ENCODE measurements at places on chromosomes 13 and 19. TPM values are rescaled to one million over a fixed set of nuclear protein-coding genes. Genes with fewer than 3 reads are reported as not detected.

TMEM238 gene
- total RNA-seq: 6.3 TPM

CRX gene
- not detected for total RNA-seq

GRCh38 chr13:27962982-27963381, 6.1 kb downstream of the CDX2 start:
- no peak overlapping the region for H3K4me3 ChIP-seq
- DNase-seq: no peak
- H3K27me3 ChIP-seq: peaks cover 68% of the 10 kb centered on the region
- H3K27ac ChIP-seq: no peak overlapping the region
- H3K36me3 ChIP-seq: no peaks in the 10 kb centered on the region

DNA sequence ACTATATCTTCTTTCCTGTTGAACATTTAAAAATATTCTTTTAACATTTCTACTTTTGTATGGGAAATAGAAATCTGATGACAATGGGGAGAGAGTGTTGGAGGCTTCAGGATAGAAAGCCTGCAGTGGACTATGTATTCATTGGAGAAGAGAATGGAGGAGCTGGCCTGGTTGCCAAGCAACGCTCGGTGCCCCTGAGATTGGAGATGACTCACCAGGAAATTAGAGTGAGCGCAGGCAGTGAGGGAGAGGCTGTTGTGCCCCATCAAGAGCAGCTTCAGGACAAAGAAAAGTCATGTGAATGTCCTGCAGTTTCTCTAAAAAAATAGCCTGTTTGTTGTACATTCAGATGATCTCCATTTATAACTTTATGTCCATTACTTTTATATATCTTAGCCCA, 48.7 kb upstream of the ZNF835 start:
- H3K27ac ChIP-seq: no peak overlapping the region
- no peaks in the 10 kb centered on the region for H3K4me1 ChIP-seq
- no peak overlapping the region for H3K4me3 ChIP-seq
- no peak for DNase-seq

DNA sequence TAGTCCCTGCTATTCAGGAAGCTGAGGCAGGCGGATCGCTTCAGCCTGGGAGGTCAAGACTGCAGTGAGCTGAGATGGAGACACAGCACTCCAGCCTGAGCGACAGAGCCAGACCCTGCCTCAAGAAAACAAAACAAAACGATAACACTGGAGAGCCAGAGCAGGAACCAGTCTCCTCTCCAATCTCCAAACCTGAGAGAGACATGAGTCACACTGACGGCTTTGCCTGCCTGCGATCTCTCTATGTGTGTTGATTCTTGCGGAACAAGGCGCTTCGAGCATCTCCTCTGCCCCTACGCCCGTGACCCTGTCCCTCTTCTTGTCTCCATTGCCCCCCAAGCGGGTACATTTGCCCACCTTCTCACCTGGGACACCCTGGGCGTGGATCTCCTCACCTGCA, 15.6 kb downstream of the DPRX start:
- no peaks in the 10 kb centered on the region for H3K4me1 ChIP-seq
- no peak for DNase-seq
- H3K27ac ChIP-seq: no peak overlapping the region
- peaks cover 2% of the 10 kb centered on the region for H3K36me3 ChIP-seq
- no peak overlapping the region for H3K4me3 ChIP-seq

DNA sequence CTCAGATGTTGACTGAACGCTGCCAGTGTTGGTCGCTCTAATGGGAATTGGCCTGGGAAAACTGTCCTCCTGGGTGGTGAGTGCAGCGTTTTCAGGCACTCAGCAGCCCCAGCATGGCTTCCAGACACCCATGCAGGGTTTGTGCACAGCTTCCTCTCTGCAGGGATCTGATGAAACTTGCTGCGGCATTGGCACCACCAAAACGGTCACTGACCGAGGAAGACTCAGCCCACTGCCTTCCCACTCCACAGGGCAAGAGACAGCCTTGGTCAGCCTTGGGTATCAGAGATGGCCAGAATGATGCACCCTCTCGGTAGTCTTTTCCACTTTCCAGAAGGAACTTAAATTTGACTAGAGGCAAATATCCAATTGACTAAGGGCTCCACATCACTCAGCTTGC, 398.9 kb downstream of the IRS2 start:
- H3K27me3 ChIP-seq: peaks cover 3% of the 10 kb centered on the region
- no peak overlapping the region for H3K4me3 ChIP-seq
- no peaks in the 10 kb centered on the region for H3K4me1 ChIP-seq
- no peak for DNase-seq
- H3K27ac ChIP-seq: no peak overlapping the region

- DNase-seq: peak; percentile 94
- H3K27me3 ChIP-seq: no peaks in the 10 kb centered on the region
- H3K4me1 ChIP-seq: peaks cover 37% of the 10 kb centered on the region
- H3K4me3 ChIP-seq: peak overlapping the region; percentile 76
- peaks cover 47% of the 10 kb centered on the region for H3K36me3 ChIP-seq
Observed at GRCh38 chr19:38869836-38870607, 8.1 kb downstream of the RINL start.

DNA sequence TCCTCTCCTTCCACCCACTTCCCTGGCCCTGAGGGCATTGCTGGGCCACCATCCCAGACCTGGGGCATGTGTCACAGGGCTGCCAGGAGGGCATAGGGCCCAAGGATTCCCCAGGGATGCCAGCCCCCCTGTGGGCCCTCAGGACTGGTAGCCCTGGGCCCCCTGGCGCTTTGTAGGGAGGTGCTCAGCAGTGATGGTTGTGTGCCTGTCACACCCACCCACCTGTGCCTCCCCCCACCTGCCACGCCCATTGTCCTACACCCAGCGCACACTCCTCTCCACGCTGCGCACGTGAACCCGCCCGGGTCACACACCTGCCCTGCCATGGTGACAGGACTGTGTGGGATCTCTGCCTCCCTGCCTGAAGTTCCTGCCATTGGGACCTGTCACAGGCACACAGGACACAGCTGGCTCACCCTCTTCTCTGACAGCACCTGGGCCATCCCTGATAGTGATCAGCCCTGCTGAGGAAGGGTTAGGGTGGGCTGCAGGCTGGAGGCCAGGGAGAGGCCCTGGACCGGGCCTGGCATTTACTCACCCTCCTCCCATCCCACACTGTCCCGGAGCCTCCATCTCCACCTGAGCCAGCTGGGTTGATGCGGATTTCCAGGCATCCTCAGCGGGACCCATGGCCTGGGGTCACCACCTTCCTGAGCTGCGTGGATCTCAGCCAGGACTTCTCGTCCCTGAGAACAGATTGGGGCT, 23.9 kb downstream of the WTIP start:
- peaks cover 6% of the 10 kb centered on the region for H3K4me1 ChIP-seq
- no peak overlapping the region for H3K27ac ChIP-seq
- H3K27me3 ChIP-seq: peaks cover 15% of the 10 kb centered on the region
- H3K4me3 ChIP-seq: no peak overlapping the region
- no peaks in the 10 kb centered on the region for H3K36me3 ChIP-seq

- peaks cover 15% of the 10 kb centered on the region for H3K4me1 ChIP-seq
- peaks cover 53% of the 10 kb centered on the region for H3K27me3 ChIP-seq
- no peak overlapping the region for H3K27ac ChIP-seq
- H3K36me3 ChIP-seq: no peaks in the 10 kb centered on the region
Observed at GRCh38 chr13:27952876-27953675, 16.0 kb downstream of the CDX2 start.

- H3K27ac ChIP-seq: no peak overlapping the region
- no peak overlapping the region for H3K4me3 ChIP-seq
- DNase-seq: no peak
- no peaks in the 10 kb centered on the region for H3K27me3 ChIP-seq
Observed at GRCh38 chr13:66778461-66778860, 451.7 kb downstream of the PCDH9 start.

- H3K27me3 ChIP-seq: no peaks in the 10 kb centered on the region
- no peak overlapping the region for H3K4me3 ChIP-seq
Observed at GRCh38 chr13:35165205-35165604, 223.1 kb downstream of the NBEA start.

DNA sequence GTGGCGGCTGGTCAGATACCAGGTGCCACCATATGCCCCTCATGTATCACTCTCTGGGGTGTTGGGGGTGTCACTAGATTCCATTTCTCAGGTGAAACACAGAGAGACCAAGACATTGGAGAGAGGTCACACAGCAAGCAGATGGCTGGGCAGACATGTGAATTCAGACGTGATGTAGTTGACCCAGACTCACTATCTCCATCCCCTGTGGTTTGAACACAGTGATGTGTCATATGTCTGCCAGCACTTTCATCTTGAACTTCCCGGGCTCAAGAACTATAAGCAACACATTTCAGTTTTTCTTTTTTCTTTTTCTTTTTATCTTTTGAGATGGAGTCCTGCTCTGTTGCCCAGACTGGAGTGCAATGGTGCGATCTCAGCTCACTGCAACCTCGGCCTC, 16.1 kb upstream of the UPF1 start:
- no peaks in the 10 kb centered on the region for H3K36me3 ChIP-seq
- DNase-seq: no peak
- peaks cover 4% of the 10 kb centered on the region for H3K27me3 ChIP-seq
- H3K4me1 ChIP-seq: no peaks in the 10 kb centered on the region
- H3K27ac ChIP-seq: no peak overlapping the region
- H3K4me3 ChIP-seq: no peak overlapping the region

DNA sequence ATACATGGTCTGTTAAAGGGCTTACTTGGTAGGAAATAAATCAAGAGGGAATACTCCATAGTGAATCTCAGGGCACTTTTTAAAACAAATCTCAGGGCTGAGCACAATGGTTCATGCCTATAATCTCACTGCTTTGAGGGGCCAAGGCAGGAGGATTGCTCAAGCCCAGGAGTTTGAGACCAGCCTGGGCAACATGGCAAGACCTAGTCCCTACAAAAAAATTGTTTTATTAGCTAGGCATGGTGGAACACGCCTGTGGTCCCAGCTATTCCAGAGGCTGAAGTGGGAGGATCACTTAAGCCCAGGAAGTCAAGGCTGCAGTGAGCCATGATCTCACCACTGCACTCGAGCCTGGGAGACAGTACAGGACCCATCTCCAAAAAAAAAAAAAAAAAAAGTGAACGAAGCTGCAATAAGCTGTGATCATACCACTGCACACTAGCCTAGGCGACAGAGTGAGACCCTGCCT, 25.2 kb downstream of the ABCC4 start:
- H3K36me3 ChIP-seq: peaks cover 12% of the 10 kb centered on the region
- H3K4me1 ChIP-seq: peaks cover 6% of the 10 kb centered on the region
- H3K27me3 ChIP-seq: no peaks in the 10 kb centered on the region
- no peak overlapping the region for H3K27ac ChIP-seq

- H3K4me1 ChIP-seq: peaks cover 3% of the 10 kb centered on the region
- H3K27me3 ChIP-seq: peaks cover 23% of the 10 kb centered on the region
- peak; percentile 62 for DNase-seq
- peaks cover 4% of the 10 kb centered on the region for H3K36me3 ChIP-seq
Observed at GRCh38 chr19:11673608-11674041, 65.1 kb downstream of the ZNF823 start.

All from activated CD4-positive, alpha-beta T cell treated with anti-CD3 and anti-CD28 coated beads for 36 hours (primary cell).